Cerebellar cortex (tissue), 1 donor: ENCODE measurements at places on chromosomes 1 and 21.
A peak's percentile ranks its signal among the peaks of the same experiment; 100 is the strongest.

GRCh38 chr1:193762236-193762635 is 575.8 kb upstream of the B3GALT2 start:
- no peak for DNase-seq

- no peak for DNase-seq
Observed at GRCh38 chr1:27101054-27101491, 53.9 kb downstream of the SLC9A1 start.

- no peak for DNase-seq
Observed at GRCh38 chr1:41313661-41314131, 47.5 kb upstream of the FOXO6 start.

- DNase-seq, result no peak
Observed at GRCh38 chr1:108886292-108886691, 9.5 kb downstream of the GPSM2 start.

- no peak for DNase-seq
Observed at GRCh38 chr1:194477908-194478307, 1291.5 kb upstream of the B3GALT2 start.

GRCh38 chr1:100250264-100250663 is 630 bp upstream of the DBT start:
- DNase-seq, result peak; percentile 28

GRCh38 chr1:88472298-88472697 is 211.8 kb upstream of the PKN2 start:
- no peak for DNase-seq

DNA sequence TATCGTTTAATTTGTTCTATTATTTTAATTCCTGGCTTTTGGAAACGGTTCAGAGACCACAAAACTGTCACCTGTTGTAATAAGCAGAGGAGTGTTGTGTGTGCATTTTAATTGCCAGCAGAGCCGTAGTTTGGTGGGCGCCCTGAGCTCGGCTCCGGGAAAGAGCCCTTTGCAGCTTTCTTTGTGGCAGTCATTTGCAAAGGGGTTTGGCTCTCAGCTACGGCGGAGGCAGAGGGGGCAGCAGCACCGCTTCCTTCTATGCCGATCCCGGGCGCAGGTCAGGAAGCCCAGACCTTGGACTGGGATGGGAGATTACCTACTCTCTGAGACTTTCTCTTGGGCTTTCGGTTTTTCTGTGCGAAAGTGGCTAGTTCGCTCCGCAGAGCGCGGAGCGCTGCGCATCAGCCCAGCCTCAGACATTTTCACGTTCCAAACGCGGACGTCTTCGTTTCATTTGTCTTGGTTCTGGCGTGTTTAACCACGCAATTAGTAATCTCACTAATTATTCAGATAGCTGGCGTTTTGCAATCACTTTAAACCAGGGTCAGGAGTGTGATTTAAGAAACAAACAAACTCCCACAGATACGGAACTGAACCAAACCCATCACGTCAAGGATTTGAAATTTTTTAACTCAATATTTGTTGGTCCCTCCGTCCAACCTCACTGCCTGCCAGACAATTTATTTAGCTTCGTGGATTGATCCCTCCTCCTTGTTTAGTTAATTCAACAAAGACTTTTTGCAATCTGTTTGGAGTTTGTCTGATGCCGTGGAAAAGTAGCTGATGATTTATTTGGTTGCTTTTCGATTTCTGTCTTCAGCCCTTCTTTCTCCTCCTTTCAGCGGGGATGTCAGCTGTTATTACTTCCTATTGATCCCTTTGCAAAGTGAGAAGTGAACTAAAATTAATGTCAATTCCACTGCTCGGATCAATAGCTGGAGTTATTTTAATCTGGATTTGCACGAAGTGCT is 3.9 kb downstream of the RNF220 start:
- DNase-seq, result no peak
